Stimulated activated CD8-positive, alpha-beta memory T cell treated with anti-CD3 and anti-CD28 coated beads, Interleukin-2, amount 100 ng/mL, for 1 hour (primary cell): ENCODE measurements at places on chromosomes 13 and 19.

GRCh38 chr19:32998722-32999121 lies 26.7 kb downstream of the FAAP24 start:
- no peak for DNase-seq

GRCh38 chr19:653425-653824 lies 9.6 kb downstream of the RNF126 start:
- no peak for DNase-seq

- no peak for DNase-seq
These were observed 20.8 kb upstream of the ASPDH start for GRCh38 chr19:50534478-50534877.

DNA sequence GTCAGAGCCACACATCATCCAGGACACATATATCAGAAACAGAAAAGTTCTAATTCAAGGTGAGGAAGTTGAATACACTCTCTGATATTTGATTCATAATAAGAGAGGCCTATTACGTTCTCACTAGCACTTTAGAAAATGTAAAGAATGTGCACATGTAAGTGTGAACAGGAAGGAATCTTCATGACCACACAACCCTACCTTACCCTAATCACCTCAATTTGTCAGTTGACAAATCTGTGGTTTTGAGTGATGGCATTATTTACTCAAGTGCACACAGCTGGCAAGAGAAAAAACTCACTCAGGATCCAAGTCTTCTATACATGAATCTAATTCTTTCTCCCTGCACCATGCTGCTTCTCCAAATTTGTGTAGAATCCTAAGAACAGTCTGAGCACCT lies 445.8 kb downstream of the SUCLA2 start:
- DNase-seq: no peak

GRCh38 chr13:43558939-43559338 lies 227.8 kb downstream of the ENOX1 start:
- DNase-seq: no peak

GRCh38 chr19:46241626-46242025 lies 12.1 kb downstream of the IGFL1 start:
- no peak for DNase-seq

DNA sequence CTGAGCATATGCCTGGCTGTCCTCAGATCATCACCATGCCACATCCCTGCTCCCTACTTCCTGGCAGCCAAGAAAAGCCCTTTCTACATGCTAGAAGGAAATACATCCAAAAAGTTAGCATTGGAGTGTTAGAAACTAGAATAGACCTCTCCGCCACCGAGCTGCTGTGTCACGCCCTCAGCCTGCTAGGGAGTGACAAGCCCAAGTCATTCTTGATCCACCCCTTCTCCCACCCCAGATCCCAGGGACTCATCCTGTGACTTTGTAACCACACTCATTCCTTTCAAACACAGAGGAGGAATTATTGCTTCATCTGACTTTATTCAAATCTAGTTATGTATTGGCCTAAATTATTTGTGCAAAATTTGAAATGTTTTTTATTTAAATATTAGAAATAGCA lies 45.3 kb downstream of the POLR1D start:
- no peak for DNase-seq

- no peak for DNase-seq
These were observed 322.3 kb downstream of the EFNB2 start for GRCh38 chr13:106213028-106213757.

DNA sequence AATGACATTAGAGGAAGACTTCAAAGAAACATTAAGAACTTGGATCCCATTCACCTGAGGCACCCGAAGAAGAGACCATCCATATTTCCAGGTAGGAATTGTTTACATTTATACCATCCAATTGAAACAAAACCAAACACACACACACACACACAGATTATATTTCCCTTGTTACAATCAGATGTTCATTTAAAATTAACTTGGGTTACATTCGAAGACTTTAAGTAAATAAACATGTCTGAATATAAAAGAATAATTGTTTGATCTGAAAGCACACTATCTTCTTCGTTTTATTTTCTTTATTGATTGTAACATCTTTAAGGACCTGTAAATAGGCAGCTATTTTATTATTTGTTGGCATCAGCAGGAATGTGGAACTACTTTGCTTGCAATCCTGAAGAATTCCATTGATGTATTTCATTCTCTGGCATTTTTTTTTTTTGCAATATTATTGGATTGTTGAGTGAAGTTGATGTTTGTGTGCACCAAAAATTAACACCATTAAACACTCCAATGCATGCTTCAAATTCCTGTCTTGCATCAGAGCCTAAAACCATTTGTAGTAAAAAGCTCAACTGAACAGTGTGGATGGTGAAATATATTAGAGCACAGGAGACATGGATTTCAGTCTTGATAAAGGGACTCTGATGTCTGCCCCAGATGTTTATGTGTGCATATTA lies 85.3 kb upstream of the FRY start:
- DNase-seq: no peak

DNA sequence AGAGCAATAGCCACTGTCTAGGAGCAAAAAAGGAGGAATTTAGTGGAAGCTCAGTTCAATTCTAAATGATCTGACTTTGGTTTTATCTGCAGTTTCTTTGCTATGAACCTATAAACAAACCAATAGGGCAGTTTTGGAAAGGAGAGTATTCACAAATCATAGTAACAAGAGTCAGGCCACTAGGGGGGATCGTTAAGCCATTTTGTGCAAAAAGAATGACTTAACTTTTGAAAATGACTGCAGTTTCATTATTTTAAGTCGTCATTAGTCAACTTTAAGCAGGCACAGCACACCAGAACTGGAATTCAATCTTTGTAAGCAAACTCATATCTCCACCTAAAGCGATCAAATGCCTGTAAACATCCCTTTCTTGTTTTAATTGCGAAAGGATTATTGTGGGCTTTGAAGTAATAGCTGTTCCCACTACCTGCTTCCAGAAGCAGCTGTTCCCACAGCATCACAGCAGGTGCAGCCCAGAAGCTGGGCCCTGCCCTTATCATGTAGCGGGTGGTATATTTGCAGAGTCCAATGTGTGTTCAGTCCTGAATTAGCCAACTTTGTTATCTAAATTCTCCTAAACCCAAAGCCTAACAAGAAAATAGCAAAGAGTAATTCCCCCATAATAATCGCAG lies 51.5 kb downstream of the SOX21 start:
- no peak for DNase-seq

DNA sequence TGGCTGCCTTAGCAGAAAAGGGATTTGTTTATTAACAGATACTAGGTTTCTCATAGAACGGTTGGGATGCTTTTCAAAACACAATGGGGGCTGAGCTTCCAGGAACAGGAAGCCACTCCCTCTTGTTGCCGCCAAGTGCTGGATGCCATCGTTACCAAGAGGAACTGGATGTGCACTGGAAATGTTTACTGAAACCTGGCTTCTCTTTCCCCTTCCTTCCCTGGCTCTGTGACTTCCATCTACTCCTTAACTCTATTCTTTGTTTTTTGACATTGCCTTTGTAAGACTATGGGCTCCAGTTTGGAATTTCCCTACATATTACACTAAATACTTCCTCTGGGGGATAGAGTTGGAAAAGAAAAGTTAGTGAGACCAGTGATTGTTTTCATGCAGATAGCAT lies 11.7 kb upstream of the KL start:
- DNase-seq: no peak

DNA sequence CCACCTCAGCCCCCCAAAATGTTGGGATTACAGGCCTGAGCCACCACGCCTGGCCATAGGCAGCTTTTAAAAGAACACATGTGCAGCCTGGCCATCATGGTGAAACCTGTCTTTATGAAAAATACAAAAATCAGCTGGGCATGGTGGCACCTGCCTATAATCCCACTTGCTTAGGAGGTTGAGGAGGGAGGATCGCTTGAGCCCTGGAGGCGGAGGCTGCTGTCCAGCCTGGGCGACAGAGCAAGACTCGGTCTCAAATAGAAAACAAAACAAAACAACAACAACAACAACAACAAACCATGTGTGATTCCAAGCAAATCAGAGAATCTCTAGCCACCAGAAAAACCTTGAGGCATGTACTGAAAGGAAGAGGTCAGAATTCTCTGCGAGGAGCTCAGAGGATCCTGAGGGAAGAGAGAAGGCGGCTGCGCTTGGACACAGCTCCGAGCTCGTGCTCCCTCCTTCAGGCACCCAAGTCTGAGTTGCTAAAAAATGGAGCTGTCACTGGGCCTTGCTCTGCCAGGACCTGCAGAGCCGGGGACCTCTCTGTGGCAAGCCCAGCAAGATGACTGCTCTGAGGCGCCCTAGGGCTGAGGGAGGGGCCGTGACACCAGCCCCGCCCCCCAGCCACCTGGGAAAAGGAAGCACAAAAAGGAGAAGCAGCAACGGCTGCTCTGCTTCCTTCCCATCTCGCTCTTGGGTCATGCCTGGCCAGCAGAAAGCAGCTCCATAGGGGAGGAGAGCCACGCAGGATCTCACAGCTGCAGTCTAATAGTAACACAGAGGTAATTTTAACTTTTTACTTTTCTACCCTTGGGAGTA lies at the start of gene ARL11:
TSS of gene ARL11 (plus strand) at position 677 of the 822 bp plus-strand sequence. CDS start 1,941 bp downstream, outside the sequence.
- DNase-seq: peak; percentile 9
